ENCODE measurements at places on chromosomes 5 and 9. TPM values are rescaled to one million over a fixed set of nuclear protein-coding genes. Genes with fewer than 3 reads are reported as not detected.
A peak's percentile ranks its signal among the peaks of the same experiment; 100 is the strongest.

- H3K4me3 ChIP-seq = no peak overlapping the region
- peaks cover 7% of the 10 kb centered on the region for H3K4me1 ChIP-seq
- H3K27me3 ChIP-seq = peaks cover 19% of the 10 kb centered on the region
Measured at GRCh38 chr9:113946496-113947115, 70.5 kb downstream of the ZNF618 start.

The NAA35 gene
- 18.8 TPM for total RNA-seq

The OR5C1 gene
- total RNA-seq = not detected

The RASGRF2 gene
- total RNA-seq = 21.3 TPM

DNA sequence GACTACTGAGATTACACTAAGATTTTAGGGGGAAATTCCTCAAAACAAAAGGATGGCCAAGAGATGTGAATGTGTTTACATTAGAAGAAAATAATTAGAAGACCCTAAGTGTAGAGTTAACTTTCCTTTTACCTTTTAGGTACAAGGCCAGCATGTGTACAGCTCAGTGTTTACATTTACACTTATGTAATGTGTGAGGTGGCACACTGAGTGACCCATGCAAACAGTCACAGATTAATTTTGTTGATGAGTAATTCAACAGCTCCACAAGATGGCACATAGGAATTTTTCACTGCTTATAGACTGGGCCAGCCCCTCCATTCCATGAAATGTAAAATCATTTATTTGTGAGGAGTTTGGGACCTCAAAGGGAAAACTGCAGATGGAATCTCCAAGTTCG, 90.1 kb upstream of the SLC12A2 start:
- H3K27me3 ChIP-seq = no peaks in the 10 kb centered on the region
- no peak overlapping the region for H3K4me3 ChIP-seq
- DNase-seq = no peak

The FLT4 gene
- total RNA-seq = 1.5 TPM

DNA sequence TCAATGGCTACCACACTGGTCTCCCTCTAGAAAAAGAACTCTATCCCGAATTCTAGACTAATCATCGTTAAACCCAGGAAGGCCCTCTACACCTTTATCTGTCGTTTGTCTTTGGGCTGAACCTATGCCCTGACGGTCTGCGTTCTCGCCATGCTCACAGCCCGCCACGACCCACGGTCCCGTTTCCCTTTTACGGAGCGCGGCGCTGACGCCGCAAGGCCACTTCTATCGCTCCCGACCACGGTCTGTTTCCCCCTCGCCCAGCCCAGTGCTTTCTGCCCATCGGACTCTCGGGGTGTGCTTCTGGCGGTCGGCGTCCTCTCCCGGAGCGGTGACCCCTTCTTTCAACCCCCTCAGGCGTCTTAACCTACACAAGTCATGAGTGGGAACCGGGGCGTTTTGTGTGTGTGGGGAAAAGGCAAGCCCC, 974 bp downstream of the C9orf40 start:
- peak overlapping the region; percentile 98 for H3K4me3 ChIP-seq
- peaks cover 16% of the 10 kb centered on the region for H3K4me1 ChIP-seq
- peak; percentile 30 for DNase-seq
- H3K27ac ChIP-seq = peak overlapping the region; percentile 92

- DNase-seq = no peak
- peaks cover 47% of the 10 kb centered on the region for H3K27me3 ChIP-seq
- H3K4me1 ChIP-seq = no peaks in the 10 kb centered on the region
Measured at GRCh38 chr5:178363501-178364325, 131.1 kb upstream of the PHYKPL start.

DNA sequence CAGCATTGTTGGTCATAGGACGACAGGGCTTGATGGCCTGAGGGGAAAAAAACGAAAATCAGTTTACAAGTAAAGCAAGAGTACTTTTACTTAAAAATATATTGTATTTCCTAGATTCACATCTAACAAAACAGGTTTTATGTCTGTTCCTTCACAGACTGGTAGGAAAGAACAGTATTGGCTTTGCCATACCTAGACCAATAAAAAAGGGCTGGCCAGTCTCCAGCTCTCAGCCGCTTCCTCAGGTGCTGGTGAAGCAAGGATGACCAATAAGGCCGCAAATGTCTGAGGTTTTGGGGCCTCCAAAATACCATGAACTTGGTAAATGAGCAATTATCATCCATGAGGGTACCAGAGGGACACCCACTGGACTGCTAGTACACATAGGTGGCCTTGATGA, 36.6 kb downstream of the DROSHA start:
- no peak overlapping the region for H3K4me3 ChIP-seq
- H3K27ac ChIP-seq = peak overlapping the region; percentile 60
- DNase-seq = no peak
- peaks cover 14% of the 10 kb centered on the region for H3K36me3 ChIP-seq

GRCh38 chr5:123450640-123451039, 27.4 kb upstream of the CEP120 start:
- no peaks in the 10 kb centered on the region for H3K36me3 ChIP-seq
- no peak overlapping the region for H3K4me3 ChIP-seq
- no peak for DNase-seq
- H3K4me1 ChIP-seq = no peaks in the 10 kb centered on the region
- H3K27me3 ChIP-seq = peaks cover 19% of the 10 kb centered on the region

DNA sequence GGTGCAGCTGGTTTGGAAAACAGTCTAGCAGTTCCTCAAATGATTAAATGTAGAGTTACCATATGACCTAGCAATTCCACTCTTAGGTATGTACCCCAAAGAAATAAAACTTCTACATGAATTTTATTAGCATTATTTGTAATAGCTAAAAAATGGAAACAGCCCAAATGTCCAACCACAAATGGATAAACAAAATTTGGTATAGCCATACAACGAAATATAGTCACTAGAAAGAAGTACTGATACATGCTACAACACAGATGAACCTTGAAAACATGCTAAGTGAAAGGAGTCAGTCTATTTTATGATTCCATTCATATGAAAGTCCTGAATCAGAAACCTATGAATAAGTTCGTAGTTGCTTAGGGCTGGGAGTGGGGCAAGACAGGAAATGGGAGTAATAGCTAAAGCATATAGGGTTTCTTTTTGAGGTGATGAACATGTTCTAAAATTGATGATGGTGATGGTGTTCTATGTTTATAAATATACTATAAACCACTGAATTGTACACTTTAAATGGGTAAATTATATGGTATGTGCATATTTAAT, 6.3 kb downstream of the GDF9 start:
- H3K27me3 ChIP-seq = peaks cover 18% of the 10 kb centered on the region
- DNase-seq = no peak
- no peaks in the 10 kb centered on the region for H3K4me1 ChIP-seq
- no peak overlapping the region for H3K4me3 ChIP-seq
- no peaks in the 10 kb centered on the region for H3K36me3 ChIP-seq

DNA sequence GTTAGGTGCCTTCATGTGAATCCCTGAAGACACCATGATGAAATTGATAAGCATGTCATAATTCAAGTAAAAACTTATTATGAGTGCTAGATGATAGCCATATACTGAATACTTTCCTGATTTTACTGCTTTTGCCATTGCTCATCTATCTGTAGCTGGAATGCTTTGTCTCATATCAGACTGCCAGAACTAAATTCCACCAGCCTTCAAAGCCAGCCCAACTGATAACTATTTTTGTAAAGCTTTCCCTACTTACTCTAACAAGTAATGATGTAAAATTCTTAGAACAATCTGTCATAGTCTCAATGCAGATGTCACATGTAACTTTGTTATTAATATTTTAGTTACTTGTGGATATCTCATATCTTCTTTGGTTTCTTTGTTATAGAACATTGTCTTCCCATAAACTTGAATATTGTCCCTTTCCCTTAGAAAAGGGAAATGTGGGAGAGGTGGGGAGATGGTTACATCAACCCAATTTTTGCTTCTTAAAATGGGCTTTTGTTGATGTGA, 128.3 kb downstream of the ZCCHC7 start:
- no peaks in the 10 kb centered on the region for H3K27me3 ChIP-seq
- peaks cover 13% of the 10 kb centered on the region for H3K4me1 ChIP-seq
- no peak for DNase-seq
- peaks cover 8% of the 10 kb centered on the region for H3K36me3 ChIP-seq

- peaks cover 36% of the 10 kb centered on the region for H3K27me3 ChIP-seq
- DNase-seq = no peak
- H3K36me3 ChIP-seq = no peaks in the 10 kb centered on the region
- no peak overlapping the region for H3K27ac ChIP-seq
- H3K4me3 ChIP-seq = no peak overlapping the region
Measured at GRCh38 chr5:73947906-73948640, 322.1 kb downstream of the ARHGEF28 start.

GRCh38 chr5:63554191-63554590, 408.1 kb downstream of the HTR1A start:
- DNase-seq = no peak
- no peaks in the 10 kb centered on the region for H3K27me3 ChIP-seq
- H3K27ac ChIP-seq = no peak overlapping the region
- H3K36me3 ChIP-seq = no peaks in the 10 kb centered on the region
- H3K4me1 ChIP-seq = no peaks in the 10 kb centered on the region
- H3K4me3 ChIP-seq = no peak overlapping the region

The TSSK1B gene
- not detected for total RNA-seq

- no peaks in the 10 kb centered on the region for H3K27me3 ChIP-seq
- peak overlapping the region; percentile 85 for H3K27ac ChIP-seq
- no peak for DNase-seq
- peaks cover 3% of the 10 kb centered on the region for H3K36me3 ChIP-seq
- H3K4me3 ChIP-seq = no peak overlapping the region
- peaks cover 4% of the 10 kb centered on the region for H3K4me1 ChIP-seq
Measured at GRCh38 chr9:97895695-97896332, 26.5 kb downstream of the TRMO start.

Measured in T-helper 17 cell (primary cell).